ENCODE measurements at places on chromosomes 1 and 21.

DNA sequence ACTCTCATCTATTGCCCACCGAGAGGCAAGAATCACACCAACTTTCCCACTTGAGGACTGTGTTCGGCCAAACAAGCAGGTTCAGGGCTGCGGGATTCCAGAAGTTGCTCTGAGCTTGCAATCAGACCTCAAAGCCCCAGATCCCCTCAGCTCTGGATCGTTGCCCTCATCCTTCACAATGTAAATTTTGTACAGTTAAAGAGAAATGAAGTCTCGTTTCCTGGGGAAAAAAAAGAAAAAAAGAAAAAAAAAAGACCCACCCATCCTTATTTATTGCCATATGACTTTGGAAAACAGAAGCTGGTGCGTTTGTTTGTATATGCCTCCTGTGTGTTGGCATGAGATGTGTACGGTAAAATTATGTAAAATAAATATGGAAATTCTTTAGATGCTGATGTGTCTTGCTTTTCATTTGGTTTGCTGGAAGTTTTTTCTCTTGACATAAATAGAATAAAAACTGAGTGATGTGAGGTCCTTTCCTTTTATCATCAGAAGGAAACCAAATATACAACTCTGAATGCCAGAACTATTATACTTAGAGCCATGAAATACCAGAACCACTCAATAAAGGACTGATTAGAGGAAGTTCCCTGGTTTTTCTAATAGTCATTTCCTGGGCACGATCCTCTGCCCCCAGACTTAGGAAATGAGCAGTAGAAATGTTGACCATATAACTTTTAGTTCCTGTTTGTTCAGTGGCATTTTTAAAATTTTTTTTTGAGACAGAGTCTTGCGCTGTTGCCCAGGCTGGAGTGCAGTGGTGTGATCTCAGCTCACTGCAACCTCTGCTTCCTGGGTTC lies 48.7 kb downstream of the LHX4 start:
- DNase-seq = no peak

DNA sequence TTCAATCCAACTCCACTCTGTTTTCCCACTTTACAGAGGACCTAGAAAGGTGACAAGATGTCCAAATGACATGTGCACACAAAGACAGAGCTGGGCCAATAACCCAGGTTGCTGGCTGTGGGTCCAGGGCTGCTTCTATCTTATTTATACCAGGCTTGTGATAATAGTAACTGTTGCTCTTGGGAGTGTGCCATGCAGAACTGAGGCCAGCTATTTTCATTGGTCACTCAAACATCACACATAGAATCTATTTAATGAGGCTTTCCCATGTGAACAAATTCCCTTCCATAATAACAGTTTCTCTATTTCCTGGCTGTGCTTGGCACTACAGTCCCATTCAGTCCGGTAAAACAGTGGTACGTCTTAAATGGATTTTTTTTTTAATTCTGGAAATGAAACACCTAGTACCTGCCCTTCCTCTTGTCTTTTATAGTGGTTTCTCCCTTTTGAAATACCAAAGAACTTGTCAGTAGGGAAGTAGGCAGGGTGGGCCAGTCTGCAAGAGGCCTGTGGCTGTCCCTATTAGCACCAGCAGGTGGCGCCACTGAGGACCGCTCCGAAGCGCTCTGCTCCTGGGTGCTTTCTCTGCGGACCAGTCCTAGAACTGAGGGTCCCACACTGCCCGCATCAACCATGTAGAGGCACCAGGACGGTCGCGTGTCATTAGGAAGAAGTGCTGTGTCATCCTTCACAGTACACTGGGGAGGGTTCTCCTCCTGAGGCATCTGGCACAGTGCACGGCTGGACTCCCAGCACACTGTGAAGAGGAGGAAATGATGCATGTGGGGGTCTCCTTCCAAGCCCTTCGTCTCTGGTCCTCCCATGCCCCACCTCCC lies 52.1 kb downstream of the GPR161 start:
- DNase-seq = no peak

DNA sequence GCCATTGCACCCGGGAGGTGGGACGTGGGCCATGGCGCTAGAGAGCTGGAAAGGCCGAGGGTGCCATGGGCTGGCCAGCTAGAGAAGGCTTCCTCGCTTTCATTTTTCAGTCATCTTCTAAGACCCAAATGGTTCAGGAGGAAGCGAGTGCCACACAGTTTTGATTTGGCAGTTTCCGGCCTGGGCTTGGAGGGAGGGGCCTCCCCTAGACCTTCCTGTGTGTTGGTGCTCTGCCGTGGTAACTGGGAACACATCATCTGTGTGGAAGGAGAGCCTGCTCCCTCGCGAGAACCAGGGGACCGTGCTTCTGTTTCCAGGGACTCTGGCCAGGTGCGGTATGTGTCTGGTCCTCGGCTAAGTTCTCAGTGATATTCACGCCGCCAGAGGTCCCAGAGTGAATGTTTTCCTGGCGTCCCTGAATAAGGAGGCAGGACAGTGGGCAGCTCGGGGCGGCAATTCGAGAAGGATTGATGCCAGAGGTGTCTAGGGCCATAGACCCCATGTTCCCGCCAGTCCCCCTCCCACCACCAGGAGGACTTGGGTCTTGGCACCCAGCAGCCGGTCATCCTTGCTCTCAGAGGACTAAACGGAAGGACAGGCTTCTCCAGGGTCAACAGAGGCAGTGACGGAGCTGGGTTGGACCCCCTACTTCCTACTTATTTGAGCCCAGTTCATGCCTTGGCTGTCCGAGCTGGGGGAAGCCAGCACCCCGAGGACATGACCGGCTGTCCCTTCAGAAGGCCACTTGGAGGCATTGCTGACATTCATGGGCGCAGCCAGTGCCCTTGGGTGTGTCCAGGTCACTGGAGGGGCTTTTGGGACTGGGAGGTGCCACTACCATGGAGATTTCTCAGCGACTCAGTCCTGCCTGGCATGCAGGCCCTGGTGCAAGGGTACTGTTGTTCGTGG lies 2.7 kb upstream of the NPHP4 start:
- DNase-seq = no peak

- no peak for DNase-seq
Observed at GRCh38 chr1:219781491-219781890, 146.9 kb downstream of the SLC30A10 start.

DNA sequence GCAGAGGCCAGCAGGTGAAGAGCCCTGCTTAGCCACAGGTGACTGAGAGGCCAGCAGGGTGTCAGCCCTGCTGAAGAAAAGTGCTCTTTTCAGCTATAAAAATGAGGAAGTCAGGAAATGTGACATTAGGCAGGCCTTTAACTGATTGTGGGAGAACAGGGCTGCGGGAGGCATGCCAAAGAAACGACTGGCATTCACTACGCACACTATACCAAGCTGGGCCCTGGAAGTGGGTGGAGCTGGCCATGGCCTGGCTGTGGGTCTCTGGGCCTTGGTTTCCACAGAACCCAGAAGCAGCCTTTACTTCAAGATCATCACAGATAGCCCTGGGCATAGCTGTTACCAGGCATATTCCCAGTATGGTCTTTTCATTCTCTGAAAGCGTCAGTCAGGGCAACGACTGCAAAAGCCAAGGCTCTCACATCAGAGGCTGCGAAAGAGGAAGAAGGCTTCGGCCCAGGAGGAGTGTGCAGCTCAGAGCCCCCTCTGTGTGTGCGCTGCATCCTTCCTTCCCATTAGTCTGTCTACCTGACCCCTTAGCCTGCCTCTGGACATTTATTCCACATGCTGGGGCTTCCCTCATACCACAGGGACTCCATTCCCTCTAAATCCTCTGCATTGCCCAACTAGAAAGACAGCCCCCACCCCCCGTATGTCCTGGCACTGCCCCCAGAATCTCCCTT lies 14.3 kb downstream of the SLC2A1 start:
- no peak for DNase-seq

DNA sequence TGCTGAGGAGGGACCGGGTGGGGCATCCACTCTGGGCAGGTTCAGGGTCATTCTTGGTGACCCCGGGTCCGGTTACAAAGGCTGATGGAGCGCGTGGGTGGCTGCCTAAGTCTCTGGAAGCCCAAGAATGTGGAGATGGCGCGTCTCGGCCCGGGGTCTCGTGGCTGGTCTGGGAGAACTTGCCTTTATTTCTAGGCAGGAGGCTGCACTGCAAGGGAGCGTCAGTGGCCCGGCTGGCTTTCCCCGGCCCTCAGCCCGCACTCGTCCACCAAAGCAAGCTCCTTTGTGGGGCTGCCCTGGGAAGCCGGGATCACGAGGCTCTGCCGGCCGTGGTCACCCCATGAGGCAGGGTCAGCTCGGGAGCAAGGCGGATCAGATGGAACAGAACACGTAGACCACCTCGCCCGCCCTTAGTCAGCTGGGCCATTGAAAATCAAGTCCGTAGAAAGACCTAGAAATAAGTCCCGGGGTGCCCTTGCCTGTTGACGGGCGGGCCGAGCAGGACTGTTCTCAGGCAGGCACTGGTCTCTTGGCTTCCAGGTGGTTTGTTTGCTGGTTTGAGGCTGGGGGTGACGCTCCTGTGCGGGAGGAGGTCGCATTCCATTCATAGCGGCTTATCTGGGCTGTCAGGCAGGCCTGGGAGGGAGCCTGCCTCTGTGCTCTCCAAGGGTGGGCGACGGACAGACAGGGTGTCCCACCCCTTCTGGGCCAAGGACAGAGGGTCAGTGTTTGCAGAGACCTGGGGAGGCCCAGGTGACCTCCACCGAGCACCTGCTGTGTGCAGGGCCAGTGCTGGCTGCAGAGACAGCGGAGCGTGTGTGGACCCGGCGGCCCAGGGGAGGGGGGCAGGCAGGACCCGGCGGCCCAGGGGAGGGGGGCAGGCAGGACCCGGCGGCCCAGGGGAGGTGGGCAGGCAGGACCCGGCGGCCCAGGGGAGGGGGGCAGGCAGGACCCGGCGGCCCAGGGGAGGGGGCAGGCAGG lies 25.8 kb downstream of the COL18A1 start:
- DNase-seq = no peak

GRCh38 chr21:27606422-27606821 lies 639.5 kb upstream of the ADAMTS5 start:
- no peak for DNase-seq

DNA sequence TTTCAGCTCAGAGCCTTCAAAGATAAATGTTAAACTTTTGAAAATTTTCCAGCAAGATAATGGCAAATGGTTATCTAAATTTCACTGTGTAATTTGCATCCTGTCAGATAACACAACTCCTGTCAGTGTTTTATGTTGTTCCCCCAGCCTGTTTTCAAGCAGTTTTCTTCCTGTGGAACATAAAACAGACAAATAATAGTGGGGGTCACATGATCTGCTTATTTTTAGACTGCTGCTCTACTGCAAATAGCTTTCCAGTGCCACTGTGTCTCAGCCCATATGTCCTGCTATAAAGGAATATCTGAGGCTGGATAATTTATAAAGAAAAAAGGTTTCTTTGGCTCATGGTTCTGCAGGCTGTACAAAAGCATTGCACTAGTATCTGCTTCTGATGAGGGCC lies 32.2 kb downstream of the FMO3 start:
- no peak for DNase-seq

GRCh38 chr1:98763488-98764150 lies 102.1 kb downstream of the SNX7 start:
- no peak for DNase-seq

DNA sequence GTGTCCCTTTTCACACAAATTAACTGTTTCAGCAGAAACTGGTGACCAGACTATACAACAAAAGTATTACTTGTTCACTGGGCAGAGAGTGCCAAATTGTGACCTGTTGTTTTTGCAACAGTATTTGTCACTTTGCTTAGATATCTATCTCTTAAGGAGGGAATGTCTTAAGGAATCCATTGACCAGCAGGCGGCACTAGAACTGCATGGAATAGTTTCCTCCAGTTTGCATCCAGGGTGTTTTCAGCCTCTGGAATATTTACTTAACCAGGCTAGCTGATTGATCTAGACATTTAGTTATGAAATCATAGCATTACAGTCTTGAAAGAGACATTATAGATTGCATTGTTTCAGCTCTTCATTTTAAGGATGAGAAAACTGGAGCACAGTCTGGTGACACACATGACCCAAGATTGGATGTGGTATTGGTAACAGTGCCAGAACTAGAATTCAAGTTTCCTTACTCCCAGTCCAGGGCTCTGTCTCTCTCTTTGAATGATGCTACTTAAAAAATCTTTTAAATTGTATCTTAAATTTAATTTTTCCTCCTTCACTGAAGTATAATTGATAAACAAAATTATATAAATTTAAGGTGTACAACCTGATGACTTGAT lies 16.9 kb downstream of the RPTN start:
- DNase-seq = no peak

GRCh38 chr1:229892515-229893117 lies 174.4 kb upstream of the GALNT2 start:
- DNase-seq = no peak

GRCh38 chr1:65175171-65176055 lies 27.4 kb downstream of the AK4 start:
- no peak for DNase-seq

DNA sequence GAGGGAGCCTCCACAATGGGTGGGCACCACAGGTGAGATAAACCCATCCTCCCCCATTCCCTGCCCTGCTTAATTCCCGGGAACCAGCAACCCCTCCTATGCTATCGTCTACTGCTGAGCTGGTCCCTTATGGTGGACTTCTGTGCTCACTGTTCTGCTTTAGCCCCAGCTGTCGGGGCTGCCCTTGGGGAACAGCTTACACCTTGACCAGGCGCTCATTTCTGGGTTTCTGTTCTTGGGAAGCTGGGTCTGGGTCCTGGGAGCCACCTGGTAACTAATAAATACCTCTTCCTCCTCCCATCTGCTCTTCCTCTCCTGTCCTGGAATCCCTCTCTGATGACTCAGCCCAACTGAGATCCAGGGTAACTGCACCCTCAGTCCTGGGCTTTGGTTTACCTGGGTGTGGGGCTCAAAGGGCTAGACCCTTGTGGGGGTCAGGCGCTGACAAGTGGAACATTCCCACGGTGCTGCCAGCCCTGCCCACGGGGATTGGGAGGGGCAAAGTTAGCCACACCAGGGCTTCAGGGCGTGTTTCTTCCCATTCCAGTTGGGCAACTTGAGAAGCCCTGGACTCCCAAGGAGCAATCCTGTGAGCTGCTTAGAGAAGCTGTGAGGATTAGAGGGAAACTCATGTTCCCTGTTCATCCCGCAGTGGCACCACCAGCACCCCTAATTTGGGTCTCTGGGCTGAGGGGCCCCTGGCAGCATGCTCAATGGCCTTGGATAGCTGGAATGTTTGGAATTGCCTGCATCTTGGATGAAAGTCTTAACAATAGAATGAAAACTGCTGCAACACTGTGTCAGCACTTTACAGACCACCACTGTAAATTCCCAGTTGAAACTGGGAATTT lies 1.6 kb downstream of the PCAT6 start:
- DNase-seq = no peak

GRCh38 chr1:77655431-77655974 lies 27.0 kb downstream of the ZZZ3 start:
- no peak for DNase-seq

- no peak for DNase-seq
Observed at GRCh38 chr21:26954662-26955121, 12.2 kb downstream of the ADAMTS5 start.
